ENCODE measurements at places on chromosomes 3 and 15. TPM values are rescaled to one million over a fixed set of nuclear protein-coding genes. Genes with fewer than 3 reads are reported as not detected.
A peak's percentile ranks its signal among the peaks of the same experiment; 100 is the strongest.

- DNase-seq, result no peak
- no peaks in the 10 kb centered on the region for H3K4me1 ChIP-seq
- peaks cover 9% of the 10 kb centered on the region for H3K36me3 ChIP-seq
- H3K4me3 ChIP-seq, result no peak overlapping the region
Measured at GRCh38 chr3:4322635-4323034, 19.5 kb downstream of the SETMAR start.

- H3K4me3 ChIP-seq, result no peak overlapping the region
- peaks cover 10% of the 10 kb centered on the region for H3K27me3 ChIP-seq
- no peak overlapping the region for H3K27ac ChIP-seq
- peaks cover 32% of the 10 kb centered on the region for H3K36me3 ChIP-seq
Measured at GRCh38 chr3:9080163-9080562, 116.9 kb upstream of the RAD18 start.

- peaks cover 10% of the 10 kb centered on the region for H3K4me1 ChIP-seq
- H3K27ac ChIP-seq, result no peak overlapping the region
- H3K27me3 ChIP-seq, result peaks cover 2% of the 10 kb centered on the region
- H3K4me3 ChIP-seq, result no peak overlapping the region
- no peaks in the 10 kb centered on the region for H3K36me3 ChIP-seq
Measured at GRCh38 chr3:64943866-64944265, 256.1 kb upstream of the ADAMTS9 start.

GRCh38 chr15:60394689-60395097 lies 3.1 kb downstream of the ANXA2 start:
- H3K4me3 ChIP-seq, result peak overlapping the region; percentile 96
- H3K27ac ChIP-seq, result peak overlapping the region; percentile 97
- DNase-seq, result no peak

DNA sequence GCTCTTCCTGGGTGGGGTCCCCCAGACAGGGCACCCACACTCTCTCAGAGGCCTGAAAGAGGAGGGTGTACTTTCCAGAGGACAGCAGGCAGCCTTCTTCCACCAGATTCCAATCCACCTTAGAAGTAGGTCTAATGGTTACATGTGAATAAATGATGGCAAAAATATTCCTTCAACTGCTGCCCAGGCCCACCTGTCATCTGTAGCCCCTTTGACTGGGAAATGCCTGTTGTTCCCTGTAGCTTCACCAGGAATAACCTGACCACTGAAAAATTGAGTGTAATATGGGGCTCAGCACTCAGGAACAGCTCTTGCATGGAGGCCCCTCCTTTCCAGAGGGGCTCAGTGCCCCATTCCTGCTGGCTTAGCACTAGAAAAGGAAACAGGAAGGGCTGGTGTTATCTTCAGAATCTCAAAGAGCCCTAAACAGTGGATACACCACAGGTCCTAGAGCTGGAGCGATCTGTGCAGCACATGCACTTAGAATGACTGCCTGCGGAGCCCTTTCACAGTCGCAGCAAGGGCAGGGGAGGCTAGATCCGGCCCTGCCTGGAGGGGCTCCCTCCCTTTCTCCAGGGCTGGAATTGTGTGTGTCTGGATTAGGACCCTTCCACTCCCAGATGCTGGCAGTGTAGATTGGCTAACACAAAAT lies 32.1 kb downstream of the SLC22A14 start:
- H3K4me1 ChIP-seq, result peaks cover 8% of the 10 kb centered on the region
- no peak overlapping the region for H3K27ac ChIP-seq
- no peak overlapping the region for H3K4me3 ChIP-seq
- no peak for DNase-seq
- peaks cover 5% of the 10 kb centered on the region for H3K27me3 ChIP-seq

- no peaks in the 10 kb centered on the region for H3K27me3 ChIP-seq
- no peak for DNase-seq
- no peak overlapping the region for H3K27ac ChIP-seq
Measured at GRCh38 chr15:39898317-39898716, 21.7 kb downstream of the GPR176 start.

- no peak within 1 kb of the TSS for H3K27ac ChIP-seq
- no peaks in the 10 kb centered on the region for H3K36me3 ChIP-seq
- peaks cover 1% of the 10 kb centered on the region for H3K27me3 ChIP-seq
- DNase-seq, result no peak
- H3K4me3 ChIP-seq, result no peak within 1 kb of the TSS
Measured at GRCh38 chr15:89221543-89221942, at the start of gene RLBP1. Gene RLBP1, minus strand, starts transcription at chr15:89221579. Its CDS starts 2,604 bp downstream, at chr15:89218975.

GRCh38 chr15:69546182-69546581 lies 93.6 kb downstream of the RPLP1 start:
- peaks cover 21% of the 10 kb centered on the region for H3K4me1 ChIP-seq
- no peak overlapping the region for H3K27ac ChIP-seq
- peaks cover 2% of the 10 kb centered on the region for H3K27me3 ChIP-seq
- no peak overlapping the region for H3K4me3 ChIP-seq
- DNase-seq, result no peak

GRCh38 chr15:49852756-49853155 lies 231.9 kb downstream of the DTWD1 start:
- no peak overlapping the region for H3K27ac ChIP-seq
- no peaks in the 10 kb centered on the region for H3K27me3 ChIP-seq
- H3K4me3 ChIP-seq, result no peak overlapping the region
- H3K4me1 ChIP-seq, result no peaks in the 10 kb centered on the region
- no peaks in the 10 kb centered on the region for H3K36me3 ChIP-seq

DNA sequence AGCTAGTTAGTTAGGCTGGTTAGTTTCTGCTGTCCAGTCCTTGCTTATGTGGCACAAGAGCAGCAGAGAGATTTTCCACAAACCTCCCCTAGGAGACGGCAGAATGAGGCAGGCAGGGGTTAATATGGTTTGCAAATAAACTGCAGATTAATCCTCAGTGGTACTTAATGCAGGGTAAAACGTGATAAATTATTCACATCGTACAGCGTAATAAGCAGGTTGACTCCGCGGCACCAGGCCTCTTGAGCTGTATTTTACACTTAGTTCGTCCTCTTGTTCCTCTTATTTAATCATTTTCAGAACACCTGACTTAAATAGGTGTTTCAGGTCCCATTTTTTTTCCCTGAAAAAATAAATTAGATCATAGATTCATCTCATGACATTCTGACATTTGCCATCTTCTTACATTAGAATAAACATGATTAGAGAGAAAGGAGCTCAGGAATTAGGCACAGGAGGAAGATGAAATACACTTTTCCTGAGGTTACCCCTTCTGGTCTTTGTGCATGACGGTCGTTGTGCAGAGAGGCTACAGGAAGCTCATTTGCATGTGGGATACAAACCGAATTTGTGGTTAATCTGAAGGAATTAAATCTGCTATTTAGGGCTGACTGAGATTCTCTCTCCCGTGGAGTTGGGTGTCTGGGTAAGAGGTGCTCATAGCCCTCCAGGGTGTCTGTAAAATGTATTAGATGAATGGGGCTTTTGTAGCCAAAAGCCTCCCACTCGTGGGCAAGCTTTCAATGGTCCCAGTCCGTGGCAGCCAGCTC lies 27.1 kb upstream of the VPS8 start:
- H3K4me1 ChIP-seq, result peaks cover 18% of the 10 kb centered on the region
- H3K36me3 ChIP-seq, result no peaks in the 10 kb centered on the region
- no peak for DNase-seq
- peak overlapping the region; percentile 10 for H3K27ac ChIP-seq

GRCh38 chr15:84762840-84763572 lies 14.6 kb downstream of the ZNF592 start:
- DNase-seq, result no peak
- H3K27me3 ChIP-seq, result no peaks in the 10 kb centered on the region
- no peak overlapping the region for H3K27ac ChIP-seq

GRCh38 chr15:67030036-67030762 lies 35.2 kb upstream of the SMAD3 start:
- peaks cover 4% of the 10 kb centered on the region for H3K4me1 ChIP-seq
- DNase-seq, result no peak
- no peak overlapping the region for H3K27ac ChIP-seq
- H3K27me3 ChIP-seq, result peaks cover 4% of the 10 kb centered on the region
- H3K36me3 ChIP-seq, result no peaks in the 10 kb centered on the region

DNA sequence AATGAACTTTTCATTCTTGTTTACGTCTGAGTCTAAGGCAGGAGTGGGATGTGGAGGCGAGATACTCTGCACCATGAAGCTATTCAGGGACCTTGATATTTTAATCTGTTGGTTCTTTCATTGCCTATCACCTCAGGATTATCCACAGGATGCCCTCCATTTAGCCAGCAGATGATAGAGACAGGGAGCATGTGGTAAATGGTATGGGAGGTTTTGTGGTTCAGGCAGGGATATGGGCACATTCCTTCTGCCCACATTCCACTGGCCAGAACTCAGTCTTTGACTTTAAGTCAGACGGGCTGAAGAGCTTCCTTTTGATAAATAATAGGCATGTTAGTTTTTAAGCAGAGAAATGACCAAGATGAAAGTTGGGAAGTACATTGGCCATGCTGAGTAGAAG lies 548.0 kb upstream of the CCDC54 start:
- H3K4me3 ChIP-seq, result no peak overlapping the region
- no peaks in the 10 kb centered on the region for H3K27me3 ChIP-seq
- peaks cover 13% of the 10 kb centered on the region for H3K36me3 ChIP-seq
- no peak overlapping the region for H3K27ac ChIP-seq
- peaks cover 11% of the 10 kb centered on the region for H3K4me1 ChIP-seq
- no peak for DNase-seq

Gene DBR1
- total RNA-seq, result 16.0 TPM

Gene KIF9
- total RNA-seq, result 2.4 TPM

Gene LEKR1
- 0.56 TPM for total RNA-seq

Gene BOC
- total RNA-seq, result 32.9 TPM

Gene KNG1
- not detected for total RNA-seq

Gene GOLGA8Q
- total RNA-seq, result not detected
